ENCODE measurements at places on chromosomes 3 and 15. TPM values are rescaled to one million over a fixed set of nuclear protein-coding genes. Genes with fewer than 3 reads are reported as not detected.

Gene RETNLB
- not detected for total RNA-seq

Gene USP50
- not detected for total RNA-seq

Gene CIB2
- 2.8 TPM for total RNA-seq

Gene CCR3
- total RNA-seq = not detected

Gene LRRC15
- 0.08 TPM for total RNA-seq

Gene IQCF2
- total RNA-seq = not detected

Gene TTC21A
- total RNA-seq = 0.56 TPM

All from SJCRH30 (cell line).